ENCODE measurements at places on chromosomes 2 and 18.
A peak's percentile ranks its signal among the peaks of the same experiment; 100 is the strongest.

DNA sequence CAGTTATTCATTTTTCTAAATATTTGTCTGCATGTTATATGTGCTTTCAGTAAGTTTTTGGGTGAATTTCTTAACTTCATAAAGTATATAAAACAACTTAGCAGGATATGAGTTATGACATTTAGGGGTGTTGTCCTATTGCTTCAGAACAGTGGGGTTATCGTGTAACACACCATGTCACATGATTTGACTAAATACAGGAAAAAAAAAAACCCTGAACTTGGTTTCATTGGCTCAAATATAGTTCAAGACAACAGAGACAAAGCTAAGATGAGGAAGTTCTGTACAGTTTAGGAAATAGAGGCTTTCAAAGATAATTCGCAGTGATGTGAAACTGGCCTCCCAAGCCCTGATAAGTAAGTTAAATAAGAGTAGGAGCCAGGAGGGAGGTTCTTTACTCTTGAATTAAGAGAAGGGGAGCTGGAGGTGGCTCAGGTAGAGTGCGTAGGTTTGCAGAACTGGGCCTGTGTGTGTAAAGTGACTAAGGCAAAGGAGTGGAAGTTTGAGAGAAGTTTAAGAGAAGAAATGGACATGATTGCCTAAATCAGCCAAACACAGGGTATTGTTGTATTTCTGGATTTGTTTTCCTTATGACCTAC is 53.9 kb downstream of the LIMS1 start:
- no peak for DNase-seq

DNA sequence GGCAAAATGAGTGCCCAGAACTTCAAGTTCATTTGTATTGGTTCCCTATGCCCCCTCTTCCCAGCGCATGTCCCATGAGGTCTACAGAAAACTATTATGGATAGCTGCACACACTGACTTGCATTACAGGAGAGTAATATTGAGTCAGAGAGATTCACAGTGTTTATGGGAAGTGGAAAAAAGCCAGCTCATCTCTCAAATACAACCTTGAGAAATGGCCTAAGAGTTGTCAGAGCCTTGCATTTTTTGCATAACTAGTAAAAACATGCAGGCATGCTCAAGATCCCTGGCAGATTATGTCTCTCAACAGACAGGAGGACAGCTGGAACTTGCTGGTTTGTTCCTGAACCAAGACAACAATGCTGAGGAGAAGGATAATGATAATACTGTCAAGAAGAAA is 1292.8 kb downstream of the DSC3 start:
- DNase-seq, result no peak

DNA sequence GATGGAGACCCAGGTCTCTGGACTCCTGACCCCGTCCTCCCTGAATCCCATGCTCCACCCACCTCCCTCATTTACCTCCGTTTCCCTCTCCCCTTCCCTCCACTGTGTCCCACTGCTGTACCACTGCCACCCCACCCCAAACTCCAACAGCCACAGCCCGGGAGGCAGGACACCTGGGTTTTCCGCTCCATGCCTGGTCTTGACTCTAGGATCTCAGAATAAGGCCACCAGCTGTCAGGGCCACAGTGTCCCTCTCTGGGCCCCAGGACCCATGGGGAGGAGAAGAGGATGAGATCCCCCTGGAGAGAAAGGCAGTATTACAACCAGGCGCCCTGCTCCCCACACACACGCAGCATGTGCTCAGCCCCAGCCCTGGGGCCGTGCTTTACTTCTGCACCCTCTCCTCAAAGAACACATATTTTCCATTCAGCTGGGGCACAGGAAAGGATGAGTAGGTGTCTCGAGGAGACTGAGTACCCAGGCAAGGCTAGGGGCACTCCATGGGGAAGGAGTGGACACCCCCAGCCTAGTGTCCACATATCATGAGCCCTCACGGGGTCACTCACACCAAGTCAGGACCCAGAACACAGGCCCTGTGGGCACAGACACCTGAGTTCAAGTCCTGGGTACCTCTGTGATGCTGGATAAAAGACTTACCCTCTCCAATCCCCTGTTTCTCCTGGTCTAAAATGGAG is 700 bp downstream of the RUFY4 start:
- DNase-seq, result no peak

DNA sequence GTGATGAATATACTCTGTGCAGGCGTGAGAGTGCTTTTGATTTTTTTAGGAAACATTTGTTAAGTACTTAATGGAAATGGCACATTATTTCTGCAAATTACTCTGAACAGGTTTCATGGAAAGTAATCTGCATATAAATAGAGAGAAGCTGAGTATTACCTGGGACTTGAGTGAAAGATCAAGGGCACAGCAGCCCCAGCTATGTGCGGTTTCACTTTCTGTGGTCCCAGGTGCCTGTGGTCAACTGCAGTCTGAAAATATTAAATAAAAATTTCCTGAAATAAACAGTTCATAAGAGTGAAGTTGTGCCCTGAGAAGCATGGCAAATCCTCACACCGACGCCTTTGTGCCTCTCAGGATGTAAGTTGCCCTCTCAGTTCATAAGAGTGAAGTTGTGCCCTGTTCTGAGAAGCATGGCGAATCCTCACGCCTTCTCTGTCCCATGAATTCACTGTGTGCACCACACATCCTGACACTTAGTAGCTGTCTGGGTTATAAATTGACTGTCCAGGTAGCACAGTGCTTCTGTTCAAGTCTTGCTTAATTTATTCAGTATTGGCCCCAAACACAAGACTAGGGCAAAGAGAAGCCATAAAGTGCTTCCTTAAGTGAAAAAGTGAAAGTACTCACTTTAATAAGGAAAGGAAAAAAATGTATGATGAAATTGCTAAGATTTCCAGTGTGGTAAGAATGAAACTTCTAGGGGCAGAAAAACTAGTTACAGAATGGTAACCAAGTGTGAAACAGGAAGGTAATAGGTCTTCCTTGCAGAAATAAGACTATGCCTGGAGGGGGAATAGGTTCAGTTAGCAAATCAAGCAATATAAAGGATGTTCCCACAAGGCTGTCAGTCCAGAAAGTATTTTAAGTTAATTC is 4.3 kb upstream of the SNTG2 start:
- no peak for DNase-seq

DNA sequence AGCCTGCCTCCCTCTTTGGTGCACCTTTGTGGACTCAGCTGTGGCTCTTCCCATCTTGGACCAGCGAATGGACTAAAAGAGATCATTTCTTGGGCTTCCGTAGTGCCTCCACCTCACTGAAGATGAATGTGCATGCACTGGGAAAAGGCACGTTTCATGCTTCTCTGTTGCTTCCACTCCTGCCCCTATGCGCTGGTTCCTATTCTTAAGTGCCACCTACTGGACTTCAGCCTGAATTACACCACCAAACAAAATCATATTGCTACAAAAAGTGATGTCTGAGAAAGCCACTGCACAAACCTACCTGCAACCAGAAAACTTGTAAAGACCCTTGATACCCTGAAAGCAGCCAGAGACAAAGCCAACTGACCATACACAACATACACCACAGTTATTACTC is 695.6 kb downstream of the TSN start:
- no peak for DNase-seq

DNA sequence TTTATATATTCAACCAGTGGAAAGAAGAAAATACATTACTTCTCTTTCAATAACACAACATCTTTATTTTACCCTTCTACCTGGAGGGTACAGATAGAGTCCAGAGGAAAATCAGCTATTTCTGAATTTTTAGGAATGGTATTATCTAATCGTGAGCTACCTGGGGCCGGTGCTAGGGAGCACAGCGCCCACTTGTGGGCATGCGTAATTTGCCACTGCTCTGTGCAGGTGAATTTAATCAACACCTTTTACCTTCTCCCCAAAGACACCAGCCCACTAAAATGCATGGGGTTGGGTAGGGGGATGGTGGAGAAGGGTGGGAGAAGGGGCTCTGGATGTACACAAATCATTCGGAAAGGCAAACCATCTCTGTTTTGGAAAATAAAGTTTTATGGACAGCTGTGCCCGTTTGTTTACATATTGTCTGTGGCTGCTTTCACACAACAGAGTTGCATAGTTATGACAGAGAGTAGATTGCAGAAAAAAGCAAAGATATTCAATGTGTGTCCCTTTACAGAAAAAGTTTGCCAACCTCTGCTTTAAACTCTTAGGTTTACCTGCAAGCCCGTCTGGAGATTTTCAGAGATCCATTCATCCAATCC is 51.5 kb upstream of the DCC start:
- peak; percentile 34 for DNase-seq

GRCh38 chr2:159758239-159758638 is 39.8 kb downstream of the CD302 start:
- DNase-seq, result no peak

- no peak for DNase-seq
Measured at GRCh38 chr2:14749884-14750283, 117.4 kb downstream of the LRATD1 start.

- DNase-seq, result no peak
Measured at GRCh38 chr2:216340280-216340631, 32.0 kb downstream of the MARCHF4 start.
